ENCODE measurements at places on chromosomes 5 and 9.
A peak's percentile ranks its signal among the peaks of the same experiment; 100 is the strongest.

DNA sequence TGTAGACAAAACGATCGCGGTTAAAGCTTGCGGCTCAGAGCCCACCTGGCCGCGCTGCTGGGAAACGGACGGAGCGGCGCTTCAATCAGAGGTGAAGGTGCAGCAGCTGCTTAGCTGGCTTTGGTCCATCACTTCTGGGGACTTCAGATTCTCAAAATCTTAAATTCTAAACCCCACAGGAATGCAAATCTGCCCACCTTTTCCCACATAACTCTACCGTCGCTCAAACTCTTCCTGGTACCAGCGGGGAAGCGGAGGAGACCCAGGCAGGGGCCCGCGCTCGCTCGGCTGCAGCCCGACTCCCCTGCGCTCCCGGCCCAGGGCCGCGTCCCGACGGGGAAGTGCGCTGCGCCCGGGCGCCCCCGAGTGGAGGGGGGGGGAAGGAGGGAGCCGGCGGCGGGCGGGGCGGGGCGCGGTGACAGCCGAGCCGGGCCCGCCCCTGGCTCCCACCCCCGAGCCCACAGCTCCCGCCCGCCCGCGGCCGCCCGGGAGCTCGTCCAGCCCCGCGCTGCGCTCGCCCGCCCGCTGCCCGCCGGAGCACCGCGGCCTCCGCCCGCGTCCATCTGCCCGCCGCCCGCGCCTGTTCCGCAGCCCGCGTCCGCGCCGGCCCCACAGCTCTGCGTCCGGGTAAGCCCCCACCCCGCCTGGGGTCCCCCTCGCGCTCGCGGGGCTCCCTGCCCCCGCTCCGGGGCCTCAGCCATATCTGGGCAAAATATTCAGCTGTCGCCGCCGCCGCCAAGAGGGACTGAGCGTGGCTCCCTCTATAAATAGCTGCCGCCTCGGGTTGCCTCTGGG, at the start of gene TMOD1:
TSS of gene TMOD1 (plus strand) at position 490 of the 795 bp plus-strand sequence. CDS start 22,523 bp downstream, outside the sequence.
- DNase-seq: peak; percentile 61

- DNase-seq: no peak
Measured at GRCh38 chr5:176676361-176676824, 29.1 kb downstream of the TSPAN17 start.

DNA sequence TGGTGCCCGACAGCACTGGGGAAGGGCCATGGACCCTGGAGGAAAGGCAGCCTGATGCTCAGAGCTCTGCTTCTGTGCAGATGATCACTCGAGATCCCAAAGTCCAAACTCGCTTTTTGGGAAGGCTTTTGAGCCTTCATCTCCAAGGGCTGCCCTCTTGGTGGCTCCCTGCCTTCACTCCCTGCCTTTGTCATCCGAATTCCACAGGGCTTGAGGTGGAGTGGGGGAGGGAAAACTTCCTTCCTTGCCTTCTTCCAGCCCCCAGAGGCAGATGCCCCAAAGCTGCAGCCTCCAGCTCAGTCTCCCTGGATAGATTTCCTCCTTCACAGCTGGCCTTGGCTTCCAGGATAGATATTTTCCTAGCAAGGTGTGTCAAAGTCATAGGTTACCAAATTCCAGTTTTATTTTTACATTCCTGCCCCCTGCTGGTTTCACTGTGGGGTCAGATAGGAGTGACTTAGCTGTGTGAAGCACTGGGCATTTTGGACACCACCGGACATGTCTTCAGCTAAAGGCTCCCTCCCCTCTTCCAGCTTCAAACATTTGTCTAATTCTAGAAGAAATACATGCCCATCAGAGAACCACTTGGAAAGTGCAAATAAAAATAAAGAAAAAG, 268.2 kb downstream of the HSPA4 start:
- DNase-seq: peak; percentile 5

GRCh38 chr9:93154293-93154903, 20.3 kb upstream of the NINJ1 start:
- peak; percentile 50 for DNase-seq

DNA sequence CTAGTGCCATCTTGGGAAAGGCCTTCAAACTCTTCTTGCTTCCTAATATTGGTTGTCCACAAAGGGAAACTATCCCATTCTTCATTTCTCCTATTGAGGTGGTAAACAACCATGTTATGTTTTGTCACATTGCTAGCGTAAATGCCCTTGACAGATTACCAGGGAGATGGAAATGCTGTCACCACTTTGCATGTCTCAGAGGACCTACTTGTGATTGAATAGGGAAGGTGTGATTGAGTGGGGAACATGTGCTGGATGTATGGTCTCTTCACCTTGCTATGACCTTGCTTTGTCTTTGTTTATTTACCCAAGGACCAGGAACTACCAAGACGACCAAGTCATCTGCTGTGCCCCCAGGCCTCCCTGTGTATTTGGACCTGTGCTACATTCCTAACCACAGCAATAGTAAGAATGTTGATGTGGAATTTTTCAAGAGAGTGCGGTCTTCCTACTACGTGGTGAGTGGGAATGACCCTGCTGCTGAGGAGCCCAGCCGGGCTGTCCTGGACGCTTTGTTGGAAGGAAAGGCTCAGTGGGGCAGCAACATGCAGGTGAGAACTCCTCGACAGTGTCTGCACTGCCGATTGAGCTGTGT, 96.1 kb downstream of the MAP1B start:
- no peak for DNase-seq

GRCh38 chr9:122302237-122303093, 37.8 kb downstream of the MRRF start:
- no peak for DNase-seq

- no peak for DNase-seq
Measured at GRCh38 chr5:97559827-97560598, 377.0 kb upstream of the RIOK2 start.

DNA sequence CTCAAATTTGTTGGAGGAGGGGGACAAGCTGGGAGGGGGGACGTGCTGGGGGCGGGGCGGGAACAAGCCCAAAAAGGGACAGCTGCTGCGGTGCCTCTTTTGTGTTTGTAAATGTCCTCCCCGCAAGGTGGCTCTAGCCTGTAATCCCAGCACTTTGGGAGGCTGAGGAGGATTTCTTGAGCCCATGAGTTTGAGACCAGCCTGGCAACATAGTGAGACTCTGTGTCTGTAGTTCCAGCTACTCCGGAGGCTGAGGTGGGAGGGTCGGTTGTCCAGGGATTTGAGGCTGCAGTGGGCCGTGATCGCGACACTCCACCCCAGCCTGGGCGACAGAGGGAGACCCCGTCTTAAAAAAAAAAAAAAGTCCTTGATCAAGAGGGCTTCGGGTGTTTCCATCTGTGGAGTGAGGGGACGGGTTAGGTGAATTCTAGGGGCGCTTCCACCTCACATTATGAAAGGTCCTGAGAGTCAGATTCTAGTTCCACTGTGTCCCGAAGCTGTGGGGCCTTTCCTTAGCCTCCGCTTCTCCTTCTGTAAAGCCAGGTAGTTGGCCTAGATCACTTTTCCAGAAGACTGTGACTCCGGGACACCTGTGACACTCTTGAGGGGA, 779 bp upstream of the CTNNA1 start:
- DNase-seq: peak; percentile 49

GRCh38 chr5:61675015-61675692, 343.1 kb downstream of the ZSWIM6 start:
- DNase-seq: no peak

DNA sequence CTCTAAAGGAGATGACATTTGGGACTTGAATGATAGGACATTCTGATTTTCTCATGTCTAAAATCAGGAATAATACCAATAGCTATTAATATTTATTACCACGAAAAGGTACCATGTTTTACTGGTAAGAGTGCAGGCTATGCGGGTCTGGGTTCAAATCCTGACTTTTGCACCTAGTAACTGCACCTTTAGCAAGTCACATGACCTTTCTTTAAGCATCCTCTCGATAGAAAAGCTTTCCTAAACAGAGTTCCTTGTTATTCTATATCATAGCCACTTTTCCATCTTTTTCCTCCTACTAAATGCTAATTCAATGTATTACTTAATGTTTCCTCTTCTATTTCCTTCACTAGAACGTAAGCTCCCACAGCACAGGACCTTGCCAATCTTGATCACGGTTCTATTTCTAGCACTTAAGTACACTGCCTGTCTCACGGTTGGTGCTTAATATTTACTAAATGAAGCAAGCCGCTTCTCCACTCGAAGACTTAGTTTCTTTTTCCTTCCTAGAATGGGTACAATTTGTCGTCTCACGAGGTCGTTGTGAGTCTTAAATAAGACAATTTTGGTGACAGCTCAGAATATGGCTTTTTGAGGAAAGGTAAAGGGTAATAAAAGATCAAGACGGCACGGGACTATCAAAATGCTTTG, 816 bp downstream of the RBM18 start:
- DNase-seq: no peak

- no peak for DNase-seq
Measured at GRCh38 chr9:21060919-21061561, 16.7 kb downstream of the IFNB1 start.

DNA sequence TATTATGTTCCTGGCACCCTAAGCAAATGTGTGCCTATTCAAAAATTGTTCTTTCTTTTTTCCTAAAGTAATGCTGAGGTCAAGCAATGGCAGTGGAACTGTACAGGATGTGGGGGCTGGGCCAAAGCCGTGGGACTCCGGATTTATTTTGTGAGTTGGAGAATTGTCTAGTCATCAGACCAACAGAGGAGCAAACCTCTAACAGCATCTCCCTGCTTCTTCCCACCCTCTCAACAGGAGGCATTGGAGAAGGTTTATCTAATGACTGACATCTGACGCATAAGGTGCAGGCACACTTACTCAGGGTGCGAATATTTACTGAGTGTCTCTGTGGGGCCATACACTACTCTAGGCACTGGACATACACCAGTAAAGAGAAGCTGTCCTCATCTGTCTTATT, 38.6 kb downstream of the MARCHF11 start:
- no peak for DNase-seq

GRCh38 chr9:122039234-122039633, 53.9 kb downstream of the TTLL11 start:
- DNase-seq: no peak

DNA sequence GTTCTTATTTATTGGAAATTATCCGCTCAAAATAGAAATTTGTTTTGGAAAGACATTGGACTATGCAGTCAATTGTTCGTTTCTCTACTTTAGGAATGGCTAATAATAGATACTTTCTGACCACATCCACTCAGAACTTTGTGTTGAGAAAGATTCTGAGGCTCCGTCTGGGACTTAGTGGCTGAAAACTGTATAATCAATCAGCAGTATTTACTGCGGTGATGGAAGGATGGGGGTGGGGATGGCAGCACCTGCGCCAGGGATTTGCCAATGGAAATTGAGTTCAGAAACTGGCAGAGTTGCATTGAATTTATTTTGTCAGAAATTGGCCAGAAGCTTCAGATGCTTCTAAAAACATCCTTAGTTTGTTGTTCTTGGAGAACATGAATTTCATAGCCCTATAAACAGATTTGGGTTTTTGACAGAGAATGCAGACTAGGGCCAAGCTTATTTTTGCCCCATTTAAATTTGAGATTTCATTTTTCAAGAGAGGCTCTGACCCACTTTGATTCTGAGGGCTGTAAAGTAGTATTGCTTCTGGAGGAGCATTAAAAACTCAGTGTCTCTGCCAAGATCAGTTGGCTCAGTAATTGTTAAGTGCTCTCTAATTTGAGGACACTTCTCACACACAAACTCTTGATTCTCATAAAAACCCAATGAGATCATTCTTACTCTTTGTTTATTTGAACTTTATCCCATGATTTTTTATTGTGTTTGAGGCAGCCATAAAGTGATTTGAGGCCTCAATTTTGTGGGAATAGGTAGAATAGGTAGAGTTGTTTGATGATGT, 215.1 kb downstream of the CD180 start:
- no peak for DNase-seq

- DNase-seq: no peak
Measured at GRCh38 chr9:131891598-131891997, 151.7 kb upstream of the RAPGEF1 start.

DNA sequence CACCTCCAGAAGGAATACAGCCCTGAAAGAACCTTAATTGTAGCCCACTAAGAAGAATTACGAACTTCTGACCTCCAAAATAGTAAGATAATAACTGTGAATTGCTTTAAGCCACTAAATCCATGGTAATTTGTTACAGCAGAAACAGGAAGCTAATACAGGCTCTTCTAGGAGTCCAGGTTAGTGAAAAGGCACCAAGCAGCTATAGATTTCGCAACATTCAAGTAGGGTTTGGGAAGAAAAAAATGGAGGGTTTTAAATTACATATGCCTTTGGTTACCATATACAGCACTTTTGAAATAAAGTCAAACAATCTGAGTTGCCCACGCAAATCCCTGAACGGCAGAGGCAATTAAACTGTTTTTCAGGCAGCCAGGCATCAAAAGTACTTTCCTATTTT, 1.7 kb upstream of the ACTL7A start:
- no peak for DNase-seq

DNA sequence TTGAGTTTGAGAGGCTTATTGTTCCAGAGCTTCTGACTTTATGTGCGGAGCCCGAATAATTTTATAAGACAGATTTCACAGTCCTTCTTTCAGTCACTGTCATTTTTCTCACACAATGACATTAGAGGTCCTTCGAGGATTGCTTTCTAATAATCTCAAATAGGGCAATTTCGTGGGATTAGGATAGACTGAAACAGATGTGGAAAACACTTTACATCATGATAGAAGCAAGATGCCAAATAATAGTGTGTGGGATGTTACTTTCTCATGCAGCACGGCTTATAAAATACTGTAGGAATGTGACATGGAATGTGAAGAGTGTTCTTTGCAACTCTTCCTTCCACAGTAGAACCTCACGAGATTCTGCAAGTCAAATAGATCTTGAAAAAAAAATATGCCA, 451.3 kb downstream of the SEMA5A start:
- no peak for DNase-seq

GRCh38 chr5:128673000-128673399, 135.0 kb upstream of the FBN2 start:
- DNase-seq: no peak

- DNase-seq: no peak
Measured at GRCh38 chr9:131335368-131335755, 45.8 kb downstream of the PLPP7 start.

- DNase-seq: no peak
Measured at GRCh38 chr9:95030920-95031642, 286.4 kb downstream of the FANCC start.

DNA sequence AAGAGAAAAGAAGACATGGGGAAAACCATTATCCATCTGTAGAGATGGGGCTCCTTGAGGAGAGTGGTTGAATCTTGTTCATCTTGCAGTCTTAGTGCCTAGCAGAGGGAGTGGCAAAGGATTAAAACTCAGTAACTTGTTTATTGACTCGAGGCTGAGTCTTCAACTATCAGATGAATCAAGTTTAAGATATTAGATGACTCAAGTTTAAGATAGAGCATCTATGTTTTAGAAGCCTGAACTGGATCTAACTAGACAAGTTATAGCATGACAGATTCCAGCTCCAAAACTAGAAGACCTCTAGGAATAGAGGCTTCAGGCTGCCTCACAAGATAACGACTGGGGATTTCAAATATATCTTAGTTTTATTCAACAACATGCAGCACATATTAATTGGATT, 2277.2 kb upstream of the WWC1 start:
- DNase-seq: no peak

DNA sequence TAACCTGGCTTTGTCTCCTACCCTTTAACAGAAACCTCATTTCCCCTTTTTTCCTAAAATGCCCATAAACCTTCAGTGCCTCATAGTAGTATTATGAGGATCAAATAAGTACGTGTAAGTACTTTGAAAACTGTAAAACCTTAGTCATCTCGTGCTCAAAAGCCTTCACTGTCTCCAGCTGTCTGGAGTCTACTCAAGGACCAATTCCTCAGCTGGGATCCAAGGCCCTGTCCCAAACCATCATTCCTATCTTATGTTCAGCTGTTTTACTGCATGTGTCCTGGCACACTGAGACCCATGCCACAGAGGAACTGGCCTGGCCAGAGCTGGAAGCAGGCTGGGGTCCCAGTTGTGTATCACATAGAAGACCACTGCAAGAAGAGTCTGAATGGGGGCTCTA, 15.9 kb downstream of the ADAMTSL1 start:
- no peak for DNase-seq

Measured in hematopoietic multipotent progenitor cell treated with erythropoietin and hydrocortisone succinate and interleukin-3 and kit ligand, for 8 days (in vitro differentiated cells).